Suppressor macrophage treated with lipopolysaccharide for 1 hour (primary cell): ENCODE measurements at places on chromosomes 11 and 22.

DNA sequence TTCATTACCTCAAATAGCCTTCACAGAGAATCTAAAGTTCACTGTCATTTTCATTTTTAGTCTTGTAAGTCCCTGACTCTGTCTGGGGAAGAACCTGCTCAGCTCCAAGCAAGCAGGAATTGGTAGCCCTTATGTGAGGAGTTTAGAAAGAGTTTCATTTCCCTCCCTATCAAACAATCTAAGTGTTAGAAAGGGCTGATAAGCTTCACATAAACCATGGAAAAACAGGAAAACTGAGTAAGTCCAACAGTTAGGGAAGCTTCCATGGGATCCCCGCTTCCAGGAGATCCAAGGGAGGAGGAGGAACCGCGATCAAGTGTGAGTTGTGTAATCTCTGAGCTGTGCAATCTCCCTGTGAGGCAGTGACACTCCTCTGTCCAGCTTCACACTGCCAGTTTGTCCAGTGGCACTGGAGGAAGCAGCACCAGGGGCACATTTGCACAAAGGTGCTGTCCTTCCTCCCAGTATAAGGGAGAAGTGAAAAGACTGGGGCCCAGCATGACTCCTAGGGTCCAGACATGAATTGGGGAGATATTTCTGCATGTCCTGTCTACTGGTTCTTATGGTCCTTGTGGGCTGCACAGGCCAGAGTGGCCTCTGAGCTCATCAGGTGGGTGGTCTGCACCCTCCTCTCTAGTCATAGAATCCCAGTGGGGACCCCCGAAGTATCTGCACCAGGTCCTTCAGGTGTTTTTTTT is 4.3 kb downstream of the PRAME start:
- peak; percentile 24 for DNase-seq

DNA sequence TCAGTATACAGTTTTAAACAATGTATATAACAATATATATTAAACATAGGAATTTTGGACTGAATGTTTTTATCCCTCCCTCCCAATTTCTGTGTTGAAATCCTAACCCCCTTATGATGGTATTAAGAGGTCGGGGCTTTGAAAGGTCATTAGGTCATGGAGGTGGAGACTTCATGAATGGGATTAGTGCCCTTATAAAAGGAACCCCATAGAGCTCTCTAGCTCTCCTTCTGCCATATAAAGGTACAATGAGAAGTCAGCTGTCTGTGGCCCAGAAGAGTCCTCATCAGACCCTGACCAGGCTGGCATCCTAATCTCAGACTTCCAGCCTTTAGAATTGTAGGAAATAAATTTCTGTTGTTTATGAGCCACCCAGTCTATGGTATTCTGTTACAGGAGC is 6.5 kb downstream of the NNMT start:
- DNase-seq, result no peak

DNA sequence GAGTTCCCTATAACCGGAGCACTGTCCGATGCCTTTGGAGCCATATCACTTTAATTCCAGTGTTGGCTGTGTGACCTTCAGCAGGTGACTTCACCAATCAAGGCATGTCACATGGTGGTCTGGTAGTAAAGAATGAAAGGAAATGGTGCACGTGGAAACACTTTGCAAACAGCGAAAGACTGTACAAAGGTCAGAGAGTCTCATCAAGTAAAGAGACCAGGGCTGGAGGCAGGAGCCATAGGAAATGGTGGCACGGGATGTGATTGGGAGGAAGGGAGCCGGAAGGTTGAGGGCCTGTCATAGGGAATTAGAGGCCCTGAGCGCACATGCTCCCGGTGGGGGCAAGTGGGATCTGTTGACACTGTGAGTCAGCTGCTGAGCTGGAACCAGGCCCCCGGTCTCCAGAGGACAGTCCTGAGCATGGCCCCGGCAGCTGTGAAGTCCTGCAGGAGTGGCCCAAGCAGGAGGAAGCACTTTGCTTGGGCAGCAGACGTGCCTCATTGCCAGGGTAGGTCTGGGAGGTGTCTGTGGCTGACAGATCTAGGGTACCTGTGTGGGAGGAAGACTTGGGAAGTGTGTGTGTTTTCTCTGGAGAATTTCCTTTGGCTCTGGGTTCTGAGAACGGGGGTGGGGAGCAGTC is 2.0 kb downstream of the DAGLA start:
- DNase-seq, result peak; percentile 20

GRCh38 chr11:62399172-62399877 is 19.5 kb upstream of the SCGB1A1 start:
- DNase-seq, result no peak

GRCh38 chr11:69920345-69921127 is 101.3 kb upstream of the FGF3 start:
- DNase-seq, result no peak

GRCh38 chr11:64643256-64643881 is 52.3 kb downstream of the SLC22A12 start:
- no peak for DNase-seq

DNA sequence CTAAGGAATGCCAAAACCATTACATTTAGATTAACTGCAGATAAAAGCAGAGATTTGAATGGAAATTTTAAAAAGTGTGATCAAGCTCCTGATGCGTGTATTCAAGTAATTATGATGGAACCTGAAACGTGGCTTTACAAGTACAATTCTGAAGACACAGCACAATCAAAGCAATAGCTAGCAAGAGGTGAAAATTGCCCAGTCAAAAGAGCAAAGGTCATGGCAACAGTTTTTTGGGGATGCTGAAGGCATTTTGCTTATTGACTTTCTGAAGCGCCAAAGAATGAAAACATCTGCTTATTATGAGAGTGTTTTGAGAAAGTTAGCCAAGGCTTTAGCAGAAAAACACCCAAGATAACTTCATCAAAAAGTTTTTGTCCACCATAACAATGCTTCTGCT is 389.6 kb upstream of the TENM4 start:
- DNase-seq, result no peak

DNA sequence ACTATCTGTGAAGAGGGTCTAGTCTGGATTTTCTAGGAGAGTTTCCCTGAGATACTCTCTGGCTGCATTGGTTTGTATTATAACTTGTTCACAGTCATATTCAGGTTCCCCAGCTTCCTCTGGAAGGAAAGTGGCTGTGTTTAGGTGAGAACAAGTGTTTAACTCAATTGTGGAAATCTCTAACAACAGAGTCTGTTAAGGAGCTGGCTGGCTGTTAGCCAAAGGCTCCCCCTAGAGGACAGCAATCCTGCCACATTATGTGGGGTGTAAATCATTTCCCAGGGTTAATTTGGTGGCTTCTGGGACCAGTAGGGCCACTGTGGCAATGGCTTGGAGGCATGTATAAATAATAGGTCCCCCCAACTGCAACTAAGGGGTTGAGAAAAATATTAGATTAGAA is 18.4 kb downstream of the MS4A6E start:
- DNase-seq, result peak; percentile 72
